CD4-positive, alpha-beta T cell treated with Interleukin-15 for 1 hour (primary cell): ENCODE measurements at places on chromosomes 13 and 19.
A peak's percentile ranks its signal among the peaks of the same experiment; 100 is the strongest.

GRCh38 chr19:646779-647565 lies 7.3 kb downstream of the FGF22 start:
- no peak for DNase-seq

DNA sequence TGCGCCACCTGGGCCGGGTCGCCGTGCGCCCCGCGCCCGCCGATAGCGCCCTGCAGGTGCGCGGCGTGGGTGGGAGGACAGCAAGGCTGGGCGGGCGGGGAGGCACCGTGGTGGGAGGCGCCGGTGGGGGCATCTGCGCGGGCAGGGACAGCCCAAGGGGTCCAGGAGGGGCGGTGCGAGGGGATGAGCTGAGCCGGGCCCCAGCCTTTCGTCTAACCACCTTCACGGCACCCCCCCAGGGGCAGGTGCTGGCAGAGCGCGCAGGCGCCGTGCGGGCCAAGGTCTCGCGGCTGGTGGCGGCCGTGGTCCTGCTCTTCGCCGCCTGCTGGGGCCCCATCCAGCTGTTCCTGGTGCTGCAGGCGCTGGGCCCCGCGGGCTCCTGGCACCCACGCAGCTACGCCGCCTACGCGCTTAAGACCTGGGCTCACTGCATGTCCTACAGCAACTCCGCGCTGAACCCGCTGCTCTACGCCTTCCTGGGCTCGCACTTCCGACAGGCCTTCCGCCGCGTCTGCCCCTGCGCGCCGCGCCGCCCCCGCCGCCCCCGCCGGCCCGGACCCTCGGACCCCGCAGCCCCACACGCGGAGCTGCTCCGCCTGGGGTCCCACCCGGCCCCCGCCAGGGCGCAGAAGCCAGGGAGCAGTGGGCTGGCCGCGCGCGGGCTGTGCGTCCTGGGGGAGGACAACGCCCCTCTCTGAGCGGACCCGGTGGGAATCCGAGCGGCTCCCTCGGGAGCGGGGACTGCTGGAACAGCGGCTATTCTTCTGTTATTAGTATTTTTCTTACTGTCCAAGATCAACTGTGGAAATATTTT lies 3.1 kb downstream of the KISS1R start:
- DNase-seq: peak; percentile 80

DNA sequence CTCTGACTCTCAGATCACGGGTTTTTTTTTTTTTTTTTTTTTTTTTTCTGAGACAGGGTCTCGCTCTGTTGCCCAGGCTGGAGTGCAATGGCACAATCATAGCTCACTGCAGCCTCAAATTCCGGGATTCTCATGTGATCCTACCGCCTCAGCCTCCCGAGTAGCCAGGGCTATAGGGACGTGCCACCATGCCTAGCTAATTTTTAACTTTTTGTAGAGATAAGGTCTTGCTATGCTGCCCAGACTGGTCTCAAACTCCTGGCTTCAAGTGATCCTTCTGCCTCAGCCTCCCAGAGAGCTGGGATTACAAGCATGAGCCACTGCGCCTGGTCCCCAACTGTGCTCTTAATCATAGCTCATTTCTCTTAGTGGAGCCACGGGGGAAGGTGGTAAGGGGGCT lies 4.6 kb upstream of the GRAMD1A start:
- no peak for DNase-seq

DNA sequence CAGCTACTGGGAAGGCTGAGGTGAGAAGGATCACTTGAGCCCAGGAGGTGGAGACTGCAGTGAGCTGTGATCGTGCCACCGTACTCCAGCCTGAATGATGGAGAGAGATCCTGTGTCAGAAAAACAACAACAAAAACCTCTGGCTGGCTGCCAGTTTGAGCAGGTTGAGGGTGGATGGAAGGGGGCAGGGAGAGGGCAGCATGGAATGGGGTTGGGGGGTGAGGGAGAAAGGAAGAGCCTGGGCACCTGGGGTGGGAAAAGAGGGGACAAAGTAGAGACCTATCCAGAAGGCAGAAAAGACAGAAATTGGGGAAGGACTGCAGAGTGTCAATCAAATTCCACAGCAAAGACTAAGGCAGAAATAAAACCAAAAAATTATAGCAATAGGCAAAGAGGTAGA lies 4.7 kb downstream of the SLC1A5 start:
- no peak for DNase-seq

GRCh38 chr13:109933476-109933875 lies 147.1 kb upstream of the IRS2 start:
- no peak for DNase-seq

DNA sequence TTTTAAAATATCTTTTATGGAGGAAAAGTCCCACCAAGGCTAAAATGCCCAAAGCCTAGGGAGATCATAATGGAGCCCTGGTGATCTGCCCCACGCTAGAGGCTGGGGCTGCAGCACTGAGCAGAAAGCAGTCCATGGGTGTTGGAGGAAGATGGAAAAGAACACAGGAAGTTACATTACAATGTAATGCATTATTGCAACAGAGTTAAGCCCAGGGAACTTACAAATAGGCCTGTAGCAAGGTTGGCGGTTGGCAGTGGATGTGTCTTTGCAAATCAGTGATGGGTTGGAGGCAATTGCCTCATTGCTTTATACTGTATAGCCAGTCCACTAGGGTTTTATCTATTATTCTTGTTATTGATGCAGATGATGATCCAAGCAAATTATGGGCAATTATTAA lies 399.9 kb downstream of the NDFIP2 start:
- peak; percentile 27 for DNase-seq

DNA sequence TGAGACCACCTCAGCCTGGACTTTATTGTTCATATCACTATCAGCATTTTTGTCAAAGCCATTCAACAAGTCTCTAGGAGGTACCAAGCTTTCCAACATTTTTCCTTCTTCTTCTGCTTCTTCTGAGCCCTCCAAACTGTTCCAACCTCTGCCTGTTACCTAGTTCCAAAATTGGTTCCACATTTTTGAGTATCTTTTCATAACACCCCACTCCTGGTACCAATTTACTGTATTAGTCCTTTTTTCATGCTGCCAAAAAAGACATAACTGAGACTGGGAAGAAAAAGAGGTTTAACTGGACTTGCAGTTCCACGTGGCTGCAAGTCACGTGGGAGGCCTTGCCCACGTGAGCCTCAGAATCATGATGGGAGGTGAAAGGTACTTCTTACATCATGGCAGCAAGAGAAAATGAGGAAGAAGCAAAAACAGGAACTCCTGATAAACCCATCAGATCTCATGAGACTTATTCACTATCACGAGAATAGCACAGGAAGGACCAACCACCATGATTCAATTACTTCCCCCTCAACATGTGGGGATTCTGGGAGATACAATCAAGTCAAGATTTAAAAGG lies 215.1 kb downstream of the PCDH17 start:
- DNase-seq: no peak

- DNase-seq: no peak
These were observed 22.7 kb downstream of the TINCR start for GRCh38 chr19:5545051-5545450.

- no peak for DNase-seq
These were observed 112.7 kb downstream of the OLFM4 start for GRCh38 chr13:53141336-53141735.

- DNase-seq: no peak
These were observed 312.8 kb upstream of the PCDH20 start for GRCh38 chr13:61728471-61728870.

DNA sequence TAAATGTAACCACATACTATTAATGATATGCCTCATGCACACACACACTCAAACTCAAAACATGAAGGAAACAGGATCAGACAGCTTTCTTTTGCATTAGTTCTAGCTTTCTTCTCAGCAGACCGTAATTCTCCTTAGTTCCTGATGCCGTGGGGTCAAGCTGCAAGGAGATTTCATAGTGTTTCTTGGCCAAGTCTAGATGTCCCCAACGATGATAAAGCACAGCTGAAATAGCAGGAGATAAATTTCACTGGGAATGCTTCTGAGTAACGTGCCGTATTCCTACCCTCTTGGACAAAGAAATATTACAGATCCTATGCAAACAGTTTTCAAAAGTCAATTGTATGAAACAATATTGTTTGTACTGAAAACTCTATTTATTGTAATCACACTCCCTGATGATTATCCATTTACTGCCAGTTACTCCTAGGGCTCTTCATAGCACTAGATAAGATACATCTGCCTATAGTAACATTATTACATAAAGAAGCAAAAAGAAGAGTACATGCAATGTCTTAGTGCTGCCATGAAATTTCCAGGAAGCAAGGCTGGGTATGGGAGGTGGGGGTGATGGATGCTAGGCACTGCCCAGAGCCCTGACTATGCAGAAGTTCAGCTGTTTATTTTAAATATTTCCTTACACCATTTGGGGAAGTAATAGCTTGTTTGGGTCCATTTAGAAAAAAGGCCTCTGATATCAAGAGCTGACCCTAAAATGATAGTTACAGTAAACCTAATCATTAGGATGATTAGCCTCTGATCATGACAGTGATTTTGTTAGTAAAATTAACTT lies 16.5 kb upstream of the GGACT start:
- no peak for DNase-seq

DNA sequence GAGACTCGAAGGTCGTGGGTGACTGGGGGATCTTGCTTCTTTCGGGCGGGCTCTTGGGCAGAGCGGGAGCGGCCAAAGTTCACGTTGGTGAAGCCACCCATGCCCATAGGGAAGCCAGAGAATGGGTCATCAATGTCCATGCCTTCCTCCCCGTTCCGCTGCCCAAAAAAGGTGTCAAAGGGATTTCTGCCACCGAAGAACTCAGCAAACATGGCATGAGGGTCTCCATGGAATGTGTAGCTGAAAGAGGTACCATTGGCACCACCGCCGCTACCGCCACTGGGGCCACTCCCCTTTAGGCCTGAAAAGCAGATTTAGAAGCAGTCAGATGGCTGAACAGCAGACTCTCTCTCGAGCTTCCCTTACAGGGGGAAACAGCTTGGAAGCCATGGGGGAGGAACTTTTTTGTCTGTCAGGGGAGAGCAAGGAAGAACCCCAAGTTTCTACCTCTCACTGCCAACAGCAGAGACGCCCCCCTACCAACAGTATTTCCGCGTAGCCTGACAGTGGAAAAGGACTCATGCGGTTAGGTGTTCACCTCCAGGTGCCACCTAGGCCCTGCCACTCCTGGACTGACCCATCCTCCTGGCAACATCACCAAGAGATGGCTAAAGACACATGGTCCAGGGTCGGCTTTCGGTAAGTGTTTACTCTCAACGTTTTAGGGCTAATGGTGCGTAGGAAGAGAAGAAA lies 1.3 kb downstream of the DNAJB1 start:
- DNase-seq: peak; percentile 21

DNA sequence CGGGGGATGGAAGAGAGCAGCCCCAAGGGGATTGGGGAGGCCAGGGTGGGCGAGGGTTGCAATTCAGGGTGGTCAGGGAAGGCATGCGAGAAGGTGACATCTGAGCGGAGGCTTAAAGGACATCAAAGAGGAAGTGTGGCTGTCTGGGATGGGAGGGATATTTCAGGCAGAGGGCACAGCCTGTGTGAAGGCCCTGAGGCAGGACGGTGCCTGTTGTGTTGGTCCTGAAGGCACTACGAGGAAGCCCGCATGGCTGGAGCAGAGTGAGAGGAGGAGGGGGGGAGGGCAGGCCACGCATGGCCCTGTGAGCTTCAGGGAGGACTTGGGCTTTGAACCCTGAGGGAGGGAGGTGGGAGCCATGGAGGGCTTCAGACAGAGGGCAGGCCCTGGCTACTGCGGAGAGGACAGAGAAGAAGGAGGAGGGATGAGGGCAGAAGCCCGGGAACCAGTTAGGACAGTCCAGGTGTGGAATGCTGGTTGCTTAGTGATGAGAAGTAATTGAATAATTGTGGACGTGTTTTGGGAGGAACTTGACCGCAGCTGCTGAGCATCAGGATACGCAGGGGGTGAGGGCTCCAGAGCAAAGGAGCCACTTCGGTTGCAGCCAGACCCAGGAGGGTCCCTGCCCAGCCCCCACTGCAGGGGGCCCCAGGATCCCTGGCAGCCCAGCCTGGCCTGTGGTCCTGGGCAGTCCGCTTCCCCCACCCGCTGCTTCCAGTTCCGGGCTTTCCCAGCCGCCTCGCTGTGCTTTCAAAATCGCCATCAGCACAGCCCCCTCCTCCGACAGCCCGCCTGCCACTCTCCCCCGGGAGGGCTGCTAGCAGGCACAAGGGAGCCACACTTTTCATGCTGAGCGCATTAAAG lies 6.2 kb downstream of the TLE6 start:
- DNase-seq: no peak

DNA sequence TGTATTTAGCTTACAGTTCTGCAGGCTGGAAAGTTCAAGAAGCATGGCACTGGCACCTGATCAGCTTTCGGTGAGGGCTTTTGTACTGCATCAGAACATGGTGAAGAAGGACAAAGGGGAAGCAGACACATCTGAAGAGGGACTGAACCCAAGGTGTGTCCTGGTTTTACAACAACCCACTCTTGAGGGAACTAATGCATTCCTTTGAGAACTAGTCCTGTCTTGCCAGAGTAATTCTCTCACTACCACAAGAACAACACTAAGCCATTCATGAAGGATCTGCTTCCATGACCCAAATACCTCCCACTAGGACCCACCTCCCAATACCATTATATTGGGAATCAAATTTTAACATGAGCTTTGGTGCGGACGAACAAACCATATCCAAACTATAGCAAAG lies 93.6 kb downstream of the RFC3 start:
- DNase-seq: no peak

DNA sequence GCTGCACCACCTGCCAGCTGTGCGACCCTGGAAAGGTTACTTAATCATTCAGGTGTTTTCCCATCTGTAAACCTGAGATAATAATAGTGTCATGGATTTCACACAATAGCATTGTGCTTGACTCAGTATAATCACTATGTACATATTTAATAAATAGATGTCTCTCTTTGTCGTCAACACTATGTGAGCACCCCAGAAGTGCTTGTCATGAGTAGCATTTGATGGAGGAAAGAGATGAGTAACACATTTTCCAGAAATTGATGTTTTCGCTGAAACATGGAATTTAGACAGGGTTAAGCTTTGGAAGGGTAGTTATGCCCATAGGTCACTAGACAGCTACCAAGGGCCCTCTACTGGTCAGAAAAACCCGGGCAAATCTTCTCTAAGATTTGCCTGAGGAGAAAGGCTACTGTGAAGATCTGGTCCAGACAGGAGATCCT lies 9.5 kb upstream of the MBNL2 start:
- DNase-seq: no peak

- DNase-seq: no peak
These were observed 29.1 kb downstream of the CERS4 start for GRCh38 chr19:8238251-8238650.

DNA sequence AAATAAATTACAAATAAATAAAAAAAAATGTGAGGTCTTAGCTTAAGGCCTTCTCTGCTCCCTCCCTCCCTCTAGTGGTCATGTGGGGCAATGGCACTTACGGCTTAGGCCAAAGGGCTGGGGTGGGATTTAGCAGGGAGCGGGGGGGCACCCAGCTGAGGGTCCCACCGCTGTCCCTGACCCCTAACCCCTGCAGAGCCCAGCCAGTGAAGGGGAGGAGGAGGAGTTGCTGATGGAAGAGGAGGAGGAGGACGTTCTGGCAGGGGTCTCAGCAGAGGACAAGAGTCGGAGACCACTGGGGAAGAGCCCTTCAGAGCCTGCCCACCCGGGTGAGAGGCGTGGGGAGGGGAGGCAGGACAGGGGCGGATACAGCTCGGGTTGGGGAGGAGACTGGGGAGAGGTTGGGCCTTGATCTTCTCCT lies 9.3 kb downstream of the MPND start:
- peak; percentile 64 for DNase-seq

- peak; percentile 72 for DNase-seq
These were observed 10.6 kb downstream of the FZR1 start for GRCh38 chr19:3516675-3517207.

GRCh38 chr19:32453736-32454135 lies 48.2 kb downstream of the DPY19L3 start:
- DNase-seq: no peak
